Lung (tissue), 17 donors: ENCODE measurements at places on chromosomes 16 and 17. TPM values are rescaled to one million over a fixed set of nuclear protein-coding genes. Genes with fewer than 3 reads are reported as not detected.

- H3K4me3 ChIP-seq: no peak overlapping the region
- no peaks in the 10 kb centered on the region for H3K27me3 ChIP-seq
- H3K27ac ChIP-seq: no peak overlapping the region
- H3K4me1 ChIP-seq: no peaks in the 10 kb centered on the region
These were observed 9.8 kb upstream of the PLK1 start for GRCh38 chr16:23668873-23669272.

DNA sequence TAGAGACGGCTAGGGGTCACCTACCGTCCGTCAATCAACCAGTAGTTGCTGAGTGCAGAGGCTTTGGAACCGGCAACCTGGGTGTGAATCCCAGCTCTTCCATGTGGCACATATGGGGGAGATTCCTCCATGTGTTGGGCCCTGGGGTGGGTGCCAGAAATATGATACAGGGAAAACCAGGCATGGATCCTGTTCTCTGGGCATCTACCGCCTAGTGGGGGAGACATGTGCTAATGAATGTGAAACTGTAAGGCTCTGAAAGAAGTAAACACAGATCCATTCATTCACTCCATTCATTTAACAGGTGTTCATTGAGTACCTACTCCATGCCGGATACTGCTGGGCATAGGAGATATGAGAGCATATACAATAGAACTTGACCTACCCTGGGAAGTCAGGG is 39.5 kb upstream of the SDK2 start:
- no peak for DNase-seq
- peaks cover 4% of the 10 kb centered on the region for H3K4me1 ChIP-seq
- H3K27ac ChIP-seq: no peak overlapping the region
- H3K36me3 ChIP-seq: no peaks in the 10 kb centered on the region
- H3K27me3 ChIP-seq: no peaks in the 10 kb centered on the region
- H3K4me3 ChIP-seq: no peak overlapping the region

DNA sequence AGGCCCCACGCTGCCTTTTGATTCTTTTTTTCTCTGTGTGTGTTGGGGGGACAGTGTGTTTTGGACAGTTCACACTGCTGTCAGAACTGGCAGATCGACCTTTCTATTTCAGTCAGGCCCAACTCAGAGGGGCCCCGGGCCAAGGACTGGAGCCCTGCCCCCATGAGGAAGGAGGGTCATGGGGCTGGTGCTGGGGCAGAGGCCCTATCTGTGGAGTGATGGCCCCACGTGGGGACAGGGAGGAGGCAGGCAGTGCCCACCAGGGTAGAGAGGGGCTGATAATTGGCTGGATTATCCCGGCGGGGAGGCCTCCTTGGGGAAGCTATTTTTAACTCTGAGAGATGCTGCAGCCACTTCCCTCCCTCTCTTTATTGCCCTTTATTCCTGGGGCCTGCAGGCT is 5.7 kb upstream of the KCNJ12 start:
- H3K36me3 ChIP-seq: no peaks in the 10 kb centered on the region
- peak; percentile 88 for DNase-seq
- H3K27ac ChIP-seq: peak overlapping the region; percentile 66
- no peaks in the 10 kb centered on the region for H3K27me3 ChIP-seq
- peaks cover 38% of the 10 kb centered on the region for H3K4me1 ChIP-seq
- H3K4me3 ChIP-seq: no peak overlapping the region

- H3K4me1 ChIP-seq: no peaks in the 10 kb centered on the region
- DNase-seq: peak; percentile 78
- H3K4me3 ChIP-seq: no peak overlapping the region
- H3K36me3 ChIP-seq: no peaks in the 10 kb centered on the region
- H3K27ac ChIP-seq: no peak overlapping the region
- no peaks in the 10 kb centered on the region for H3K27me3 ChIP-seq
These were observed 11.1 kb downstream of the NACA2 start for GRCh38 chr17:61579961-61580360.

DNA sequence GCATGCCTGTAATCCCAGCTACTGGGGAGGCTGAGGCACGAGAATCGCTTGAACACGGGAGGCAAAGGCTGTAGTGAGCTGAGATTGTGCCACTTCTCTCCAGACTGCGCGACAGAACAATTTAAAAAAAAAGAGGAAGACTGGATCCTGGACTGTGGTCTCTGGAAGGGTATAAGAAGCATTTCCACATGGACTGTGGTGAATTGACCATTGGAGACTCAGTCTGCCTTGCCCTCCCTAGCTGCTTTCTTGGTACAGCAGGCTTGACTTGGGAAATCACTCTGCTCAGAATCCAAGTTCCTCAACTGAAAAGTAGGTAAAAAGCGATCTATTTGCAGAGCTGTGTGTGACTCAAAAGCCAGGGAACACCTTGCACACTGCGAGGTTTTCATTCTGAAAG is 1.0 kb upstream of the MGRN1 start:
- H3K27me3 ChIP-seq: no peaks in the 10 kb centered on the region
- no peak overlapping the region for H3K4me3 ChIP-seq
- H3K27ac ChIP-seq: no peak overlapping the region
- H3K36me3 ChIP-seq: no peaks in the 10 kb centered on the region

DNA sequence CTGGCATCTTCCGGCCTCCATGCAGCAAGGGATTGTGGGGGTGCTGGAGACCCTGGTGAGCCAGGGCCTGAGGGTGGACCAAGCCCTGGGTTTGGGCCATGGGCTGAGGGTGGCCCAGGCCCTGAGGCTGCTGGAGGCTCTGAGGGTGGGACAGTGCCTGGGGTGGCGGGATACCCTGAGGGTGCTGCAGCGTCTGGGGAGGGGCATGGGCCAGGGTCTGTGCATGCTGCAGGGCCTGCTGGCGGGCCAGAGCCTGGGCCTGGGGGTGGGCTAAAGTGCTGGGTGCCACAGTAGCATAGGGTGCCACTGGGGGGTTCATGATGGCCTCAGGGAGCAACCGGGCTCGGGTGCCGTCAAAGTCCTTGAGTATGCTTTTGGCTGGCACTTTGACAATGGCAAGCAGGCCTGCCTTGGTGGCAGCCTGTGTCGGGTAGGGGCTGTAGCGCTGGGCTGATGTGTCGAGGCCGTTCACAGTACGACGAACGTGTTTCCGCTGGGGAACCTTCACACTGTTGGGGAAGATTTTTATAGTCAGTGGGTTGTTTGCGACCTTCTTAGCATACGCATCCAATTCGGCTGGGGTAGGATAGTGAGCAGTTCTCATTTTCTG is 15.6 kb downstream of the TRAF4 start:
- no peak overlapping the region for H3K4me3 ChIP-seq
- no peak for DNase-seq
- no peak overlapping the region for H3K27ac ChIP-seq
- peaks cover 15% of the 10 kb centered on the region for H3K4me1 ChIP-seq
- no peaks in the 10 kb centered on the region for H3K27me3 ChIP-seq
- peaks cover 18% of the 10 kb centered on the region for H3K36me3 ChIP-seq

GRCh38 chr16:15952265-15952711 is 2.9 kb downstream of the ABCC1 start:
- peaks cover 16% of the 10 kb centered on the region for H3K4me1 ChIP-seq
- no peak for DNase-seq
- H3K36me3 ChIP-seq: no peaks in the 10 kb centered on the region
- H3K4me3 ChIP-seq: no peak overlapping the region

GRCh38 chr16:69329369-69330285 is 761 bp downstream of the PDF start:
- H3K36me3 ChIP-seq: peaks cover 5% of the 10 kb centered on the region
- H3K4me1 ChIP-seq: peaks cover 10% of the 10 kb centered on the region
- peak overlapping the region; percentile 84 for H3K27ac ChIP-seq
- H3K27me3 ChIP-seq: no peaks in the 10 kb centered on the region
- peak overlapping the region; percentile 97 for H3K4me3 ChIP-seq

DNA sequence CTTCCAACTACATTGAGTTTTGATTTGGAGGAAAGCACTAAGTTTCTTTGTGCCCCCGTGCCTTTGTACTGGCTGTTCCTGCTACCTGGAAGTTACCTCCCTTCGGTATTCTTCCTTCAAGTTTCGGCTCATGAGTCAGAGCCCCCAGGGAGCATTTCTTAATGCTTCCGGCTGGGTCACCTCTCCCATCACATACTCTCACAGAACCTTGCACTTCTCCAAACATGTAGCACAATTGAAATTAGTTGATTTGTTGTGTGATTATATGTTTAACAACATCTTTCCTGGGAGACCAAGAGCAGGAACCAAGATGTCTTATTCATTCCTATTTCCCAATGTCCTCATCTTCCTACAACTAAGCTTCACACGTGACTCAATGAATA is 158.6 kb upstream of the CDH5 start:
- H3K36me3 ChIP-seq: no peaks in the 10 kb centered on the region
- no peak overlapping the region for H3K4me3 ChIP-seq
- no peak overlapping the region for H3K27ac ChIP-seq
- no peaks in the 10 kb centered on the region for H3K4me1 ChIP-seq

GRCh38 chr17:40820228-40820838 is 2.1 kb downstream of the KRT10 start:
- H3K4me3 ChIP-seq: no peak overlapping the region
- H3K27me3 ChIP-seq: no peaks in the 10 kb centered on the region

GRCh38 chr17:62666061-62666800 is 38.8 kb downstream of the MRC2 start:
- no peak overlapping the region for H3K4me3 ChIP-seq
- no peak overlapping the region for H3K27ac ChIP-seq
- H3K27me3 ChIP-seq: no peaks in the 10 kb centered on the region

DNA sequence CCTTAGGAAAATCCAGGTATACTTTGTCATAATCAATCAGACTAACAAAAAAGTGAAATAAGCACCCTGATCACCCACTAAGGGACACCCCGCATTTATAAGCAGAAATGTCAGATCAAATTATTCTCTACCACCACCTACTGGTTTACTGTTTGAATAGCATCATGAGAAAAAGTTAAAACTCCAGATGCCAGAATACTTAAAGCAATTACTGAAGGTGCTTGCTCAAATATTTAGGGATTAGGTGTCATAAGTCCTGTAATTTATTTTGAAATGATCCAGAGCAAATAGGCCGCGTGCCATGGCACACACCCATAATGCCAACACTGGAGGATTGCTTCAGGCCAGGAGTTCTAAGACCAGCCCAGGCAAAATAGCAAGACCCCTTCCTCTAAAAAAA is 2.3 kb downstream of the TOP2A start:
- no peak overlapping the region for H3K27ac ChIP-seq
- peak; percentile 56 for DNase-seq

GRCh38 chr16:24534620-24535019 is 4.7 kb upstream of the RBBP6 start:
- H3K36me3 ChIP-seq: no peaks in the 10 kb centered on the region
- DNase-seq: no peak
- no peak overlapping the region for H3K27ac ChIP-seq
- H3K27me3 ChIP-seq: no peaks in the 10 kb centered on the region
- no peak overlapping the region for H3K4me3 ChIP-seq
- no peaks in the 10 kb centered on the region for H3K4me1 ChIP-seq

- H3K27ac ChIP-seq: no peak overlapping the region
- H3K36me3 ChIP-seq: no peaks in the 10 kb centered on the region
- peak; percentile 74 for DNase-seq
- no peaks in the 10 kb centered on the region for H3K4me1 ChIP-seq
These were observed 3.3 kb upstream of the BRD7 start for GRCh38 chr16:50371936-50372595.

DNA sequence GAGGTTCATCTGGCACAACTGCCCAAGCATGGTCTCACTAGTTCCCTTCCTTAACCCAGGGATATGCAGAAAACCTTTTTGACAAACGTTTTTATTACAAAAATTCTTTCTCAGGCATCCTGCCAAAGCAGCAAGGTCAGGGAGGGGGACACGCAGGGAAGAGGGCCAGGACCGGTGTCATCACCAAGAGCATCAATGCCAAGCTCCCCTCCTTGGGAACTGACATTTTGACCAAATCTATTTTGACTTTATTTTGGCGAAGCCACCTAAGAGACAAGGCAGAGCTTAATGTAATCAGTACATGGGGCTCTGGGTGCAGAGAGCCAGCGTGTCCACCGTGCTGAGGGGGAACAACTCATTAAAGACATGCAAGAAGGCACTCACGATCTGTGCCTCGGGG is 265.2 kb downstream of the CBLN1 start:
- DNase-seq: no peak
- no peaks in the 10 kb centered on the region for H3K36me3 ChIP-seq
- no peak overlapping the region for H3K27ac ChIP-seq
- no peaks in the 10 kb centered on the region for H3K4me1 ChIP-seq
- no peak overlapping the region for H3K4me3 ChIP-seq
- peaks cover 6% of the 10 kb centered on the region for H3K27me3 ChIP-seq

DNA sequence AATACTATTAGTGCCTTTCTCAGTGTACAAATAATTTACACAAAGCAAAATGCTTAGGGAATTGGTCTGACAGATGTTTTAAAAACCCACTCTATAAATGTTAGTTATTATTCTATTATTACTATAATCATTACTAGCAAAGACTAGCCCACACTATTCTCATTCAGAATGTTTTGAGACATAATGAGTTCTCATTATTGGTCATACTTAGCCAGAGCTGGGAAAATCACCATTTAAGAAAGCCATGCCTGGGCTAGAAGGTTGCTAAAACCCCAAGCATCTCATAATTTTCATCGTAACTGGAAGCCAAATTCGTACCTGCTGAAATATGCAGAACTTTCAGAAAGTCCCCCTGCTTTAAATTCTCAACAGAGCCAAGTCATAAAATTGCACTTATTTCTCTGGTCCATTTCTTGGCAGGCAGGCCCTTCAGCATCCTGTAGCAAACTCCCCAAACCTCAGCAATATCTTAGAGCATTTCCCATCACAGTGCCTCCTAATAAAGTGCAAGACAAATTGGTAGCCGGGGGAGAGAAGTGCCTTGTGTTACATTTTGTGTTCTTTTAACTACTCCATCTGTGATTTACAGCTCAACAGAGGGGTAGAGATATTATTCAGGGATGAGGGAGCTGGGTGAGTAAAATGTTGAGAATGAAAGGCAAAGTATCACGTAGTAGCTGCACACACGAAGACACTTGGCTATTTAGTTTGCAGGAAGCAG is 79.8 kb upstream of the ADAMTS18 start:
- H3K4me1 ChIP-seq: no peaks in the 10 kb centered on the region
- no peaks in the 10 kb centered on the region for H3K36me3 ChIP-seq
- no peak overlapping the region for H3K27ac ChIP-seq

GRCh38 chr17:15900871-15901270 is 44.1 kb upstream of the ADORA2B start:
- no peak overlapping the region for H3K27ac ChIP-seq
- H3K27me3 ChIP-seq: no peaks in the 10 kb centered on the region
- no peaks in the 10 kb centered on the region for H3K36me3 ChIP-seq
- no peaks in the 10 kb centered on the region for H3K4me1 ChIP-seq
- no peak overlapping the region for H3K4me3 ChIP-seq

- no peaks in the 10 kb centered on the region for H3K27me3 ChIP-seq
- no peak overlapping the region for H3K4me3 ChIP-seq
- no peak for DNase-seq
- no peak overlapping the region for H3K27ac ChIP-seq
- peaks cover 26% of the 10 kb centered on the region for H3K4me1 ChIP-seq
These were observed 23.2 kb downstream of the IGFBP4 start for GRCh38 chr17:40466298-40466971.

- DNase-seq: no peak
- no peaks in the 10 kb centered on the region for H3K4me1 ChIP-seq
- no peaks in the 10 kb centered on the region for H3K27me3 ChIP-seq
- no peak overlapping the region for H3K27ac ChIP-seq
- no peaks in the 10 kb centered on the region for H3K36me3 ChIP-seq
These were observed 112.2 kb downstream of the PITPNC1 start for GRCh38 chr17:67489273-67489672.

MPHOSPH6 gene
- total RNA-seq: 29.0 TPM

LPO gene
- 0.15 TPM for total RNA-seq
